OCI-M1 (cell line): ENCODE measurements at places on chromosomes 3 and 15.

DNA sequence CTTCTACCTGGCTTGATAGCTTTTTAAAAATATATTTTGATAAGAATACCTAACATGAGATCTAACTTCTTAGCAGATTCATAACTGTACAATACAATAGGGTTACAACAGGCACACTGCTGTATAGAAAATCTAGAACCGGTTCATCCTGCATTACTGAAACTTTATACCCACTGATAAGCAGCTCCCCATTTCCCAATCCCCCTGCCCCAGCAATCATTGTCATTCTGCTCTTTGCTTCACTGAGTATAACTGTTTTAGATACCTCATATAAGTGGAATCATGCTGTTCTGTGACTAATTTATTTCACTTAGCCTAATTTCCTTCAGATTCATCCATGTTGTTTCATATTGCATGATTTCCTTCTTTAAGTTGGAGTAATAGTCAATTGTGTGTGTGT, 906.0 kb downstream of the GBE1 start:
- DNase-seq = no peak

GRCh38 chr3:101063401-101063800, 70.2 kb upstream of the ABI3BP start:
- DNase-seq = no peak

- DNase-seq = peak; percentile 26
Observed at GRCh38 chr3:154018100-154018696, 103.0 kb upstream of the ARHGEF26 start.

GRCh38 chr15:48355377-48355776, 24.1 kb downstream of the DUT start:
- no peak for DNase-seq

DNA sequence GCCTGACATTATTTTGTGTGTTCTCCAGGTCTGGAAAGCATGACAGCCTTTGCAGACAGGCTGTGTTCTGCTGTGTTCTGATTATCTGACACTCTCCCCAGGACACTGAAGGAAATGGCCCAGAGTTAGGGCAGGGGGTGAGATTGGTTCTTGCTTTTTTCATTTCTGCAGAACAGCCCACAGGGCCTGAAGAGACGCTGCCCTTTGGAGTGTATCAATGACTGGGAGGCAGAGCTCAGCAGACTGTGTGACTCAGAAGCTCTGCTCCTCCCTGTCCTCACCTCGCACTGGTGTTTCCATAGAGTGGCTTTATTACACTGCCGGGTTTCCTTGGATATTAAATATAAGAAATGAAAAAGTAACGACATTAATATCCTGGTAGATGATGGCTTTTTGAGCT, 523.6 kb downstream of the NTRK3 start:
- no peak for DNase-seq

- DNase-seq = no peak
Observed at GRCh38 chr15:98350276-98350675, 298.1 kb upstream of the IGF1R start.

- DNase-seq = no peak
Observed at GRCh38 chr3:118587037-118587741, 447.5 kb downstream of the IGSF11 start.

DNA sequence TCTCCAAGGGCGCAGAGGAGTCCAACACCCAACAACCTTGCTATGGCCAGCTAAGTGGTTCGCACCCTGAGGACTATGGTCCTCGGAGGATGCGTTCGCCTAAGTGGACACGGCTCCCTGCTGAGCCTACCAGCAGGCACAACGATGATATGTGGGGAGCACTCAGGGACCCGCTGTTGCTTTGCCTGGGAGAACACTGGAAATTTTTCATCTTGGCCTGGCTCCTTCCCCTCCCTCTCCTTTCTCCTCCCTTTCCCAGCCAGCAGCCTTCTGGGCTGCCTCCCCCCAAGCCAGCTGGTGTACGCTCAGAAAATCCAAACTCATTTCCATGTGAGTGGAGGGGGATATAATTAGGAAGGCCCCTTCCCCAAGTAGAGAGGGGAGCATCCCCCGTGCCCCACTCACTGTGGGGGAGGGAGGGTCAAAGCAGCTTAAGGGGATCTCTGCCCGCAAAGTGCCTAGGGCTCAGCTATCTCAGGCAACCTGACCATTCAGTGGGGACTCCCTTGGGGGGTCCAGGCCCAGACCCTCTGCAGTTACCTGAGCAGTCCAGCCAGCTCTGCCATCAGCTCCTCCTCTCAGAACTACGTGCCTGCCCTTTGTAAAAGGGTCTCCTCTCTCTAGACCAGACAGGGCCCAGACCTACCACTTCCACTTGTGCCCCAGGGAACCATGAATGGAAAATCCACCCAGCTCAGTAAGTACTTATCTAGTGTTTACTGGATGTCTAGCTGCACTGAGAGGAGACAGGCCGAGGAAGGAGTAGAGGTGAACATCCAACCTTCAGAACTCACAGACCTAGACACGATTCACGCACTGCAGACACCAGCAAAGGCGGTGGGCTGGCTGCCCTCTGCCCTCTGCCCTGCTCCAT, 742 bp upstream of the SEMA7A start:
- DNase-seq = no peak

- DNase-seq = peak; percentile 89
Observed at GRCh38 chr3:46236294-46237054, 5.8 kb upstream of the CCR3 start.

GRCh38 chr3:46670891-46671427, 22.5 kb downstream of the ALS2CL start:
- DNase-seq = no peak

DNA sequence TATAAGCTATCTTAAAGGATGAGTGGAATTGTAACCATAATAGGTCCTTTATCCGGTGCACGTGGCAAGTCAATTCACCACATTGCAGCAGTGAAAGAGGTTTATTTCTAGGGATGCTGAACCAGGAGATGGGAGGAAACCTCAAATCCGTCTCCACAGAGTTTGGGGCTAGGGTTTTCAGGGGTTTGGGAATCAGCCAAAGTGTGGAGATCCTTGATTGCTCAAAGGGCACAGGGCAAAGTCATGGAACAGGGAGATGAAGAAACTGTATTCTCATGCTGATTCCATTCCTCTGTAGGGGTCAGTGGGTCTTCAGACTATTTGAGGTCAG, 7.2 kb upstream of the RAF1 start:
- DNase-seq = no peak

GRCh38 chr3:48532271-48532976, 24.2 kb downstream of the PFKFB4 start:
- no peak for DNase-seq

DNA sequence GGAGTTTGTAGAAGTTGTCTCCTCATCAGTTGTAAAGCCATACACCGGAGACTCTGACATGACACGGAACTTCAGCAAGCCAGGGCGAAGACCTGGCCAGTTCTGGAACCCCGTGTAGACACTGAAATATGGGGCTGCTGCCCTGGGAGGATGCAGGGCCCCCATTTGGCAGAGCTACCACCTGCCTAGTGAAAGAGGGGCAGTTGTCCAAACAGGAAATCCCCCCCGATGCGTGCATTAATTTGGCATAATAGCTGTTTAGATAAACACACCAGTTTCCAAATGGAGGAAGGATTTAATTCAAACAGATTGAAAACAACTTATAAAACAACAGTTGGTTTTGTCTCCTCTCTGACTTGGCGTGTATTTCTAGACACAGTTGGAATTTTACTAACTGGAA, 357.2 kb downstream of the GABRG3 start:
- DNase-seq = no peak

DNA sequence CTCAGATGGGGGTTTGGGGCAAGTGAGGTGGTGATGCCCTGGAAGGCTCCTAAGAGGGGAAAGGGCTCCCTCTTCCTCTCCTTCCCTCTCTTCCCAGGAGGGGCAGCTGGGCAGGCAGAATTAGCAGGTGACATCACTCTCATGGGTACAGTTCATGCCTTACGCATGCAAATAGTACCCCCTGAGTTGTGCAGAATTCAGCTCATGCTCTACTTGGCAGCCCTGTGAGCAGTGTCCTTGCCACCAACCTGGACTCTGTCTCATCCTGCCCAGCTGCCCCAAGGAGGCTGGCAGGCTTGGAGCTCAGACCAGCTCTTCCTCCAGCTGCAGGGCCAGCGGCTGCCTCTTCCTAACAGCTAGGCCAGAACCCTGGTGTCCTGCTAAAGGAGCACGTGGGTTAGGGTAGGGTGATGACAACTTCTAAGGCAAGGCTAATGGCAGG, 3.3 kb downstream of the CHAC1 start:
- no peak for DNase-seq

DNA sequence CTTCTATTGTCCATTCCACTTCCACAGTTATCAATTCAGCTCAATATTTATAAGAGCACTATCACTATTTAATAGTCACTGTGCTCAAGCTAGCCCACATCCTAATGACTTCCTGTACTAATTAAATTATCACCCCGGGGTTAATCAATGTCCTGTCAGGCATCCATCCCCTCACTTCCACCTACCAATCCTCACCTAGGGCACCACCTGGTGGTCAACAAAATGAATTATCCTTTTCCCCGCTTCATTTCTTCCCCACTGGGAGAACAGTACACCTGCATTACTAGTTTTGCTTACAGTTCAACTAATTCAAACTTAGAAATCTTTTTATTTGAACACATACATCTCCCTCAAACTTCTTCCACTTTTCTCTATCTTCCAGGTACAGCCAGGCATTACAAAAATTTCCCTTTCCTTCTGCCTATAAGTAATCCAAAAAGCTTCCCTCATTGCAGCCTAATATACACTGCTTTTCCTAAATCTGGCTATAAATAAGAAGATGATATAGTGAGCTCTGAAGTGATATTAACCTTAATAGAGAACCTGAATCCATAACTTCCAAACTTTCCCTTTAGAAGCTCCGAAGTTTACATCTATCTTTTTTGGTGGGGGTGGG, 68.5 kb downstream of the TMCC1 start:
- peak; percentile 73 for DNase-seq

- no peak for DNase-seq
Observed at GRCh38 chr3:97736928-97737327, 27.6 kb upstream of the ARL6 start.

DNA sequence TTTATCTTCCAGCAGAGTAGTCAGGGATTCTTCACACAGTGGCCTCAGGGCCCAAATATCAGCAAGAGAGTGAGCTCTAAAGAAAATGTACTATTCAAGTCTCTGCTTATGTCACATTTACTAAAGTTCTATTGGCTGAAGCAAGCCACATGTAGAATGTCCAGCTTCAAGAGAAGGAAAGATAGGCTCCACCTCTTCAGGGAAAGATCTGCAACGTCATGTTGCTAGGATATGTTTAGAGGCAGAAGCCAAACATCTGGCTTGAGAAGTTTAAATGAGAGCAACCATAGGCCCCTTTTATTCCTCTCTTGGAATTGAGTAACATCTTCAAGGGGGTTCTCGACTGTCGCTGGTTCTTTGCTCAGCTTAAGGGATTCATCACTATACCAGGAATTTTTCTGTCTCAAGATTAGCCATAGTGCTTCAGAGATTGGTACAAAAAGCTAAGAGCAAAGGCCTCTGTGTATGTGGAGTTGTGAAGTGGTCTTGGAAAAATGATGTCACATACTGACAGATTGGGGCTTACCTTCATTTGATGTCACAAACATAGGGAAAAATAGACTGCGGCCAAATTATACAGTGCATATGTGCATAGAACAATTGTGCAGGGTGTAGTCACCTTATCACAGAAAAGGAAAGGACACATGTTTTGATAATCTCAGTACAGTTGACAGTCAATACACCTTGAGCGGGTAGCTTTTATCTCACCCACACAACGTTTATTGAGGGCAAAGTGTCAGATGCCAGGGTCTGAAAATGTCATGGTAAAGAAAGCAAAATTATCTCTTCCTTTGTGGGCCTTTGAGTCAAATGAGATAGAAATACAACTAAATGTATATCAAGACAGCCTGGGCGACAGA, 11.3 kb upstream of the THRB start:
- DNase-seq = peak; percentile 47

- no peak for DNase-seq
Observed at GRCh38 chr3:194973366-194974000, 287.8 kb downstream of the FAM43A start.

- DNase-seq = peak; percentile 84
Observed at GRCh38 chr3:171770689-171771620, 39.3 kb downstream of the PLD1 start.

- peak; percentile 85 for DNase-seq
Observed at GRCh38 chr15:57213862-57214261, 162.4 kb upstream of the CGNL1 start.

DNA sequence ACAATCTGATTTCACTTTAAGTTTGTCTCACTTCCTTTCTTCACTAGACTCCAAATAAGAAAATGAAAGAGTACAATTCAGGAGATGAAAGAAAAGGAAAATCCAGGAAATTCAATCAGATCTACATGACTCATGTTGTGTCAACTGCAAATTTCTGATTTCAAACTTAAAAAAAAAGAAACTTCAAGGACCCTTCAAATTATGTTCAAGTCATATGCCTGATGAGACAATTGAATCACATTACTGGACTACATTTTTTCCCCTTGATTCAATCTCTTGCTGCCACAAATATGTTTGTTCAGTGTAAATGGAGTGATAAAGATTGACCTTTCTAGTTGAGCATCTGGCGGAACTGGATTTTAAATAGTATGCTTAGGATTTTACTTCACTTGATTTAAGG, 37.4 kb downstream of the FRMD5 start:
- no peak for DNase-seq

GRCh38 chr3:157134620-157135191, 25.2 kb downstream of the CCNL1 start:
- DNase-seq = peak; percentile 28

- DNase-seq = no peak
Observed at GRCh38 chr3:117018655-117019054, 309.1 kb downstream of the TUSC7 start.

DNA sequence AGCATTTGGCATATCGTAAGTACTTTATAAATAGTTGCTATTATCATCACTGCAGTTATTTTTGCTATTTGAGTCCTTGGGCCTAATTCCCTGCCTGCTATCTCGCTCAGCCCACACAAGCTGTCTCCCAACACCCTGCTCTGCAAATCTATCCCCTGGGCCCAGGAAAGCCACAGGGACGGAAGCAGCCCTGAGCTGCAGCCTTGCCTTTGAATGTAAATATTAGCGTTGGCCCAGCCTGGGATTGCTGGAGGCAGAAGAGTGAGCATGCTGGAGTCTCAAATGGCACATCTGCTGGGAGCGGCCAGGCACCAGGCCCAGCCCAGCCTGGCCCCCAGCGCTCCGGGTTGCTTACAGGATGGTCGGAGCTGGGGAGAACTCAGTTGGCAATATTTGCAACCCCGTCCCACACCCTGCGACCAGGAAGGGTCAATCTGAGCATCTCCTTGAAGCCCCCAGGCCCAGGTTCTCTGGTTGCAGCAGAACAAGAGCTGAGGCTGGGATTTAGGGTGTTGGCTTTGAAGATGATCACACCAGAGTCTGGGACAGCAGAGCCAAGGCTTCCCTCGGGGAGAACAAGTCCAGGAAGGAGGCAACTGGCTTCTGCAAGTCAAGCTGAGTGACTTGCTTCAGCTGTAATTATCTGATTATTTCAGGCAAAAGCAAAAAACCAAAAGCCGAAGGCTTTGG, 529.6 kb downstream of the SHQ1 start:
- DNase-seq = no peak

- DNase-seq = no peak
Observed at GRCh38 chr3:72128921-72129320, 344.0 kb upstream of the PROK2 start.

DNA sequence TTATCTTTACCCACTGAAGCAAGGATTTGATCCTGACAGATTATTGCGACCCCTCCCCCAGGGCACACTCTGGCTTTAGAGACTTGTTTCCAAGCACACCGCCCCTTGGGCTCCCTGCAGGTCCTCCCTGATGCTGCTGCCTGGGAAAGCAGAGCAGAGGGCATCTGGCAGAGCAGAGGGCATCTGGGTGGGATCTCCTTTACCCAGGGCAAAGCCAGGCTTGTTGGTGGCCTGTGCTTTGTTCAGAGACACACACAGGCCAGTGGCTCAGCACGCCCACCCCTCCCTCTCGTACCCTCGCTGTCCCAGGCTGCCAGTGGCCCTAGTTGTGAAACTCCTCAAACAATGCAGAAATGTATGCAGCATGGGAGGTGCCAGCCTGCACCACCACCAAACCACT, 4.8 kb downstream of the KLF13 start:
- DNase-seq = no peak
